Stimulated activated CD4-positive, alpha-beta T cell treated with anti-CD3 and anti-CD28 coated beads, Interleukin-1b, Interleukin-23, amount 100 ng/mL, for 48 hours (primary cell): ENCODE measurements at places on chromosomes 5 and 9.

- DNase-seq = peak; percentile 25
Observed at GRCh38 chr5:175444060-175444904, at the start of gene DRD1. DRD1 (minus strand) TSS chr5:175444182; CDS start chr5:175443099, 1,083 bp downstream.

DNA sequence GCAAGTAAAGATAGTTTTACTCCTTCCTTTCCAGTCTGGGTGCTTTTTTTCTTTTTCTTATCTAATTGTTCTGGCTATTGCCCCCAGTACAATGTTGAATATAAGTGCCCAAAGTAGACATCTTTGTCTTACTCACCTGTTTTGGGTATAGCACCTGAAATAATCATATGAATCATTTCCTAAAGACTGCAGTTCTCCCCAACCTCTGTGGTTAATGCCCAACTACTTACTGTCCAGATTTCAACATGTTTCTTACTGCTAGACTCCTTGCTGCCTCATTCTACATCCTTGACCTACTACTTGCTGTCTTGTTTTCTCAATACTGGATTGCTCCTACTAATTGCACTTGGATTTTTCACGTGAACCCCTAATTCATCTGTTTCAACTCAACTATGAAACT is 8.8 kb upstream of the HSDL2 start:
- DNase-seq = no peak

- DNase-seq = no peak
Observed at GRCh38 chr9:123470121-123470782, 114.3 kb downstream of the CRB2 start.

- DNase-seq = no peak
Observed at GRCh38 chr9:115999498-115999897, 154.1 kb upstream of the PAPPA start.

- DNase-seq = no peak
Observed at GRCh38 chr9:89497257-89497963, 503 bp downstream of the SEMA4D start.

- DNase-seq = no peak
Observed at GRCh38 chr5:78827725-78828124, 157.4 kb downstream of the ARSB start.

- no peak for DNase-seq
Observed at GRCh38 chr5:170697031-170697430, 86.5 kb upstream of the GABRP start.

DNA sequence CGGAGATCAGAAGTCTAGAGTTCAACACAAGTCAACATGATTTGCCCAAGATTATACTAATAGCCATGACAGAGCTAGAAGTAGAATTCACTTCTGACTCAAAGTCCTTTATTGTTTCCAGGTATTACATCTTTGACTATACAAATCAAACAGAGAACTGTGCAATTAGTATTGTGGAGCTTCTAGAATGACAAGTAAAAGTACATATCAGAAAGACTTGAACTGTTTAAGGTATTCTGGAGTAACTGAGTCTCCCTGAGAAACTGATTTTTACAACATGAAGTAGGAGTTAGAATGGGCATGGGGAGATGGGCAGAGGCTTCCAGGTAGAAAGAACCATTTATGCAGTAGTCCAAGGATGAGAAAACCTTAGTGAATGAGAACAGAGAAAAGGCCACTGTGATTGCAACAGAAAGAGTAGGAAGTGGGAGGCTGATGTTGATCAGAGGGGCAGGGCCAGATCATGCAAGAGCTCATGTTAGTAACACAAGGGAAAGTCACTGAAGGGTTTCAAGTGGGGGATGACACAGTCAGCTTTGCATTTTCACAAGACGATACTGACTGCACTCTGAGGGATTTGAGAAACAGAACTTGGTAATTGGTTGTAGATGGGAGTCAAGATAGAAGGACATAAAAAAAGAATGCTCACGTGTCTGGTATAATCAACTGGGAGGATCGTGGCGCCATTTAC is 280.7 kb downstream of the RFX3 start:
- DNase-seq = peak; percentile 4

GRCh38 chr9:18343784-18344183 is 130.2 kb upstream of the ADAMTSL1 start:
- no peak for DNase-seq

DNA sequence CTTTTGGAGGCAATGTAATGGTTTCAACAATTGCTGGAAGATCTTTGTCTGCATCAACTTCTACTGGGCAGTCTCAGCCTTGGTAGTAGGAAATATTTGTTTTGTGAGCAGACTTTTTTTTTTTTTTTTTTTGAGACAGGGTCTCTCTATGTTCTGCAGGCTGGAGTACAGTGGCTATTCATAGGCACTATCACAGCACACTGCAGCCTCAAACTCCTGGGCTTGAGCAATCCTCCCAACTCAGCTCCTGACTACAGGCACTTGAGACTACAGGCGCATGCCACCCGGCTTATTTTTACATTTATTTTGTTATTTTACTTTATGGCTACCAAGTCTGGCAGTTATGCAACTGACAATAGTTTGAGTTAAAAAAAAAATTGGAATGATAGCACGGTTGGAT is 187.3 kb downstream of the SNX18 start:
- DNase-seq = no peak

GRCh38 chr9:110714314-110714713 is 45.7 kb downstream of the MUSK start:
- DNase-seq = no peak

DNA sequence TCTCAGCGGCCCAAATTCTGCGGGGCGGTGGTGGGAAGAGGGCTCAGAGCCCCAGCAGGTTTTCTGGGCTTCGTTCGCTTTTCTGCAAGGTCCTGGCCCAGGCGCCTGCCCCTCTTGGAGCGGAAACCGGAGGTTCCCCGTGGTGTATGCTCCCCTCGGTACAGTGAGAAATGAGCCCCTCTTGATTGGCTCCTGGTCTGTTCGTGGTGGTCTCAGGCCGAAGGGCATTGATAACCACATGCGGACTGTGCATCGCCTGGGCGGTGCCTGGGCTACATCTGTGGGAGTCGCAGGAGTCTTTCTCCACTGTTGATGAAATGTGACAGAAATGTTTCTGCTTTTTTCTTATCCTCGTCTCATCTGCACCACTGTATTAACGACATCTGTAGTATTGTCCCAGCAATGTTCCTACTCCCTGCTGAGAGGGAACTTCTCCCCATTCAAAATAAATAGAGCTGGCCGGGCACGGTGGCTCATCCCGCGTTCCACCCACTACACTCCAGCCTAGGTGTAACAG is 682 bp downstream of the MAN1B1 start:
- no peak for DNase-seq

DNA sequence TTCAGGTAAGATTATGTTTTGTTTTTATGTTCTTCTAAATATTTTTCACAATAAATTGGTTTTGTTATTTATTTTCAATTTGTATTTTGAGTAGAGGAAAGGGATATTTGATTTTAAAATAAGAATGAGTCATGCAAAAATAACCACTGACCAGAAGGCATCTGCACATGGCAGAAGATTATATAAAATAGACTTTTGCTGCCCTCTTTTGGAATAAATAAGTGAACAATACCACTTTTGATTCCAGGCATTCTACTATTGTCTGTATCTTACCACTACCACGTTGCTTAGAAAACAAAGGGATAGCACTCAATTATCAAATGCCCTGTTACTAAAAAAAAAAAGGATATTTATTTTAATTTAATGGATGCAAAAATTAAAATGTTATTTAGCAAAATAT is 227.3 kb upstream of the ITGA1 start:
- no peak for DNase-seq

GRCh38 chr9:109624896-109625295 is 126.8 kb upstream of the PTPN3 start:
- no peak for DNase-seq

- DNase-seq = no peak
Observed at GRCh38 chr9:113674436-113674835, 201.7 kb upstream of the ZNF618 start.

DNA sequence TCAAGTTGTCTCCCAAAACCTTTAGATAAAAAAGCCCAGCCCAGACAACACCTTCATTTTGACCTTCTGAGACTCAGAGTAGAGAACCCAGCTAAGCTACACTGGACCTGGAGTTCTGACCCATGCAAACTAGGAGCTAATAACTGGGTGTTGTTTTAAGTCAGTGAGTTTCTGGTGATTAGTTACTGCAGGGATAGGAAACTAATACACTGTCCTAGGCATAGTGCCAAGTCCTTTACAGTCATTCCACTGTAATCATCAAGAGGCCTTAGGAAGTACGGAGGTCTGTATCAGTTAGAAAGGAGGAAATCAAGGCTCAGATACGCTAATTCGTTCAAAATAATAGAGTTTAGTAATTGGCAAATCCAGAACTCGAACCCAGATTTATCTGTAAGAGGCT is 197.9 kb downstream of the KCTD16 start:
- no peak for DNase-seq

DNA sequence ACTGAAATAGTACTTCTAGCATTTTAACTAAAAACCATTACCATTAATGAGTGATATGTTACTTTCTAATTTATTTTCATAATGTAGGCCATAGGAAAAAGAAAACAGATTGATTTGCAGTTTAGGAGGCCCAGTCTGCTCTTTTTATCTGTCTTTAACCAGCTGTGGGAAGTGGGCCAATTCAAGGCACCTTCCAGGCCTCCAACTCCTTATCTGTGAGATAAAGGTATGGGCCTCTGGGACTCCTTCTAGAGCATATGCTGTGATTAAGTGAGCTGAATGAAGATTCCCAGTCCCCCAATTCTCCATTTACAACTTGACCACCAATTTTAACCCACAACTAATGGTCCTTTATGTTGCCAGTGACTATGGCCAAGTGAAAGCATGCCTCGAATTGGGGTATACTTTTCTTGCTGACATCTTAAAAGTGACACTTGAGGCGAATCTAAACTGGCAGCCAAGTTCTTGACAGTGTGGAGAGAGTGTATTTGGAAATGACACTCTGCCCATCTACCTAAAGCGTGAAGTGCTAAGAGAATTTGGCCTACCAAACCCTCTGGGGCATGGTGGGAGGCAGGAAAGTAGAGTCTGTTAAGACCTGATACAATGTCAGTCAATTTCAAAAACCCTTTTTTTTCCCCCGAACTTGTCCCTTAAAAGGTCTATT is 88.3 kb downstream of the PIK3R1 start:
- no peak for DNase-seq

DNA sequence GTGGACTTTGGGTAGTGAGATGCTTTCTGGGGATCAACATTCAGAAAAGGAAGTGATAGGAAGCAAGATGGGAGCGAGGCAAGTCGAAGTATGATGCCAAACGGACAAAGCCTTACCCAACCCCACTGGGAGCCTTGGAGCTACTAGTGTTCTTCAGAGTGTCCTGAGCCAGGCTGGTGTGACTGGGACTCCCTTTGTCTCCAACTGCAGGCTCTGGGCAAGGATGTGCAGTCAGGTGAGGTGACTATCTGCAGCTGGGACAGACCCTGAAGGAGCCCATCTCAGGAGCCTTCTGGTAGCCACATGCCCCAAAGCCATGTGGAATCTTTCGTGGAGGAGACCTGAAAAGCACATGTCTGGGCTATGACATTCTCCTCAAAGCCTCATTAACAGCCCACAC is 360.6 kb downstream of the MTRR start:
- DNase-seq = no peak

DNA sequence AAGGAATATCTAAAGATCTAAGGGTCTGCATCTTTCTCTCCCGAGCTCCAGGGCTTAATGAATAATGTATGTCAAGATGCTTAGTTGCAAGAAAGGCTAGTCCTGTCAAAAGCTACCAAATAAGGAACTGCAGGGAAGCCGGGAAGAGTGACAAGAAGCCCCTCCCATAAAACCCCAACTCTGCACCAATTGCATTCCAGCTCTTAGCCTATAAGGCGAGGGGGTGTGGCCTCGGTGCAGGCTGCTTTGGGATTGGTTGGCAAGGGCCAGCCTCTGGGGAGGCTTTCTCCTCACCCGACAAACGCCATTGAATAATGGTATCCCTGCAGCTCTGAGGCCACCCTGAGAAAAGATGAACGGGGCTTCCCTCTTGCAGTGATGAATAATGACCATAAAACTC is 416.9 kb downstream of the RAB3C start:
- no peak for DNase-seq

DNA sequence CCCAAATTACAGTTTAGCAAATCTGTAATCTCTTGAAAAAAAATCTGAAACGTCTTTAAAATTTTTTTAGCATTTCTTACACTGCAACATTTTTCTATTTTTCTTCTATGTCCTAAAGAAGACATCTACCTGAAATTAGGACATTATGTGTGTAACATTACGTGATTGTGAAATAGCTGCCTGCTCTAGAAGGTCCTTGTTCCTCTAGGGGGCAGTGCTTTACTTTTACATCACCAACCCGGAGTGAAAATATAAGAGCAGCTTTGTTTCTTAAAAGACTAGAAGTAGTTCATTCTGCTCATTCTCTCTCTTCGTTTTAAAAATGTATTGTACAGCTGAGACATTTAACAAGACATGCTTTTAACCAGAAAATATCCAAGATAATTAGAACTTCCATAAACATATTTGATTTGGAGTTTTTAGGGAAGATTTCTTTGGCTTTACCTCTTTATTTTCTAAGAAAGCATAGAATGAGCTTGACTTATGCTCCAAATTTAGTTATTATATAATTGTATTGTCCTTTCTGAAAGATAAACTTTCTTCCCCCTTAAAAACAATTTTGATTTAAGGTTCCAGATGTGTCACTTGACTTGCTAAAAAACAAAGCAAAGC is 48.1 kb upstream of the RIOK2 start:
- DNase-seq = no peak

DNA sequence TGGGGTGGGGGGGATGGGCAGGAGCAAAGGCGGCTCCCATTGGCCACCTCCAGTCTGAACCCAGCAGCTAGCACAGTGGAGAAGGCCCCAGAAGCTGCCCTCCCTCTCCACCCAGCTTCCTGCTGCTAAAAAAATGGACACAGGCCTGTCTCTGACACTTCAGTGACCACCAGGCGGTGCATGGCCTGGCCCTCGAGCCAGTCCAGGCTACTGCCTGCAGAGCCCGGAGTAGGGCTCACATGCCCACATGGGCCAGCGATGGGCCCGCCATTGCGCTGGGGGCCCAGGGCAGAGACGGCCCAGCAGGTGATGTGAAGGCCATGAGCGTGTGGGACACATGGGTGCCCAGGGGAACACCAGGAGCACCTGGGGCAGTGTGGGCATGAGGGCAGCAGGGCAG is 52.1 kb upstream of the NOTCH1 start:
- no peak for DNase-seq

GRCh38 chr5:57119031-57119430 is 54.8 kb upstream of the GPBP1 start:
- DNase-seq = no peak

DNA sequence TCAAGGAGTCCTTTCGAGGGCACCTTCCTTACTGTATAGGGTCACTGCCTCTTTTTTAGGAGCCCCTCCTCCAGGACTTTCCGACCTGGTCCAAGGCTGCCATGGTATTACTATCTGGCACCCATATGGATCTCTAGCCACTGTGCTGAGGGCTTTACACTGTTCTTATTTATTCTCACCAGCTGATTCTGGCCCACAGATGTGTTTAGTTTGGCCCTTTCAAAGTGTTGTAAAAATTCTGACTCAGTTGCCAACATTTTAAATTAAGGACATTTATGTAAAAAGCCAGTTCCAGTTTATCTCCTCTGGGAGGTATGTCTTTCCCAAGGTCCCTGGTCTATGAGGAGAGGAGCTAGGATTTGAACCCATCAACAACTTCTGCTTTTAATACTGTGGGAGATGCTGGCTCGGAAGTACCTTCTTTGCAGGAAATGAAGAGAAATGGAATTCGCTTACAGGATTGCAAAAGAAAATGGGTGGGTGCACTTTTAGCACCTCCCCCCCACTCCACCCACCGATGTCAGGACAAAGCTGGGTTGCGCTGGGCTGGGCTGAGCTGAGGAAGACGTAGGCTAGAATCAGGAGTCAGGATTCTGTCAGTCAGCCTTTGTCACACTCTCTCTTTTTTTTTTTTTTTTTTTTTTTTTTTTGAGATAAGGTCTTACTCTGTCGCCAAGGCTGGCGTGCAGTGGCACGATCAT is 7.8 kb downstream of the JADE2 start:
- no peak for DNase-seq

GRCh38 chr5:140130949-140131733 is 5.4 kb downstream of the IGIP start:
- DNase-seq = no peak
